ENCODE measurements at places on chromosomes 4 and X.

GRCh38 chr4:92012899-92013867, 290.6 kb upstream of the GRID2 start:
- DNase-seq = no peak

- no peak for DNase-seq
Observed at GRCh38 chr4:139503622-139504166, 49.8 kb downstream of the RAB33B start.

- no peak for DNase-seq
Observed at GRCh38 chrX:40253771-40254170, 156.0 kb upstream of the BCOR start.

DNA sequence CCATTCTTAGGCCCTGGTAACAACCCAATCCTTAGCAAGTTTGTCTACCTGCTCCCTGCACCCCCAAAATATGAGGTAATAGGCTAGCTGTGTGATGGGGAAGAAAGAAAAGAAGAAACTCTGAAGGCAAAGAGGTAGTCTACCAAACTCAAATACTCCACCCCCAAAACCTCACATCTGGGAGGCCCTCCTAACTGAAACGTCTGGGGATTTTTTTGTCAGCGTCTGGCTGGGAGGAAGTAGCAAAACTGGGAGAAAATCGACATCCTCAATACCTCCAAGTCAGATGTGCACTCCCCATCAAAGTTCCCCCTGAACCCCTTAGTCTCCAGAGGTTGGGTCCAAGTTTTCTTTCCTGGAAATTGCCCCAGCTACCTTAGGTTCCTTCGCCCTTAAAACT, 1.0 kb downstream of the LAMP2 start:
- DNase-seq = no peak

- no peak for DNase-seq
Observed at GRCh38 chr4:73856518-73856917, 3.4 kb downstream of the PF4V1 start.

- no peak for DNase-seq
Observed at GRCh38 chr4:173748353-173748752, 218.3 kb upstream of the HAND2 start.

DNA sequence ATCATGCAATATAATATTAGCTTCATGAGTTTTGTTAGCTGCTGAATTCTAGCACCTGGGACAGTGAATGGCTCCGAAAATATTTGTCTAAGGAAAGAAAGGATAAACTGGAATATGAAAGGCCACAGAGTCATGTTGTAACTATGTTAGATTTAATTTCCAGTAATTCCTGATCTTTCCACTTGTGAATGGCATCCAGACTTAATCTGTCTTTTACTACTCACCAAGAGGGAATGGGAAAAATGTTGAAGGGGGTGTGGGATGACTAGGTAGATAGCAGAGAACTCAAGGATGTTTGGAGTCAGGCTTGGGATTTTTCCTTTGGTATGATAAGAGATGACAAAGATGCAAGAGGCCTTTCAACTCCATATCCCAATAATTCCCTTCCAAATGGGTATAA, 9.4 kb downstream of the ADH6 start:
- DNase-seq = no peak

- DNase-seq = no peak
Observed at GRCh38 chr4:95027905-95028618, 270.3 kb downstream of the BMPR1B start.

GRCh38 chrX:136941396-136942337, 61.1 kb upstream of the RBMX start:
- no peak for DNase-seq
